A549 treated with ZK216348 at 1 μM for 4 hours (cell line): ENCODE measurements at places on chromosomes 4 and X. TPM values are rescaled to one million over a fixed set of nuclear protein-coding genes. Genes with fewer than 3 reads are reported as not detected.

The ATP1B4 gene
- total RNA-seq = not detected in 5 replicates

The VEGFC gene
- total RNA-seq = 11.2 to 13.1 TPM (median 12.5 TPM) in 5 replicates

The CENPU gene
- total RNA-seq = 22.4 to 30.3 TPM (median 23.7 TPM) in 5 replicates

The ARSD gene
- total RNA-seq = 12.0 to 16.4 TPM (median 13.3 TPM) in 5 replicates

The PAGE3 gene
- total RNA-seq = not detected in 5 replicates
